M059J (cell line): ENCODE measurements at places on chromosomes 1 and 21.

GRCh38 chr1:154325583-154326545 lies 539 bp downstream of the ATP8B2 start:
- DNase-seq = peak; percentile 88

GRCh38 chr1:183094351-183094750 lies 71.1 kb downstream of the LAMC1 start:
- no peak for DNase-seq

DNA sequence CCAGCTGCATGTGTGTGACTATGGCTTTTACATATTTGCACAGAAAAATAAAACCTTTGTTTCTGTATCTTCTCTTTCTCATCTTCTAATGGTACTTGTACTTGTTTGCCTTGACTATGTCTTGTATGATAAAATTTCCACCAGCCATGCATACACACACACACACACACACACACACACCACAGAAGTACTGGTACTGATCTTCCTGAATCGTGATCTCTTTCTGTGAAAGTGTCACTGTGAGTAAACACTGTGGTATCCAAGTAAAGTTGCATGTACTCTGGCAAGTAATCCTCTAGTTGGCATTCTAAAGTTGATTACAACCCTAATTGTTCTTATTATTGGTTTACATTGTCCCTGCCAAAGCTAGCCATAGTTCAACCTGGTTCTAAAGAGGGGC lies 176.7 kb downstream of the CRB1 start:
- peak; percentile 51 for DNase-seq

DNA sequence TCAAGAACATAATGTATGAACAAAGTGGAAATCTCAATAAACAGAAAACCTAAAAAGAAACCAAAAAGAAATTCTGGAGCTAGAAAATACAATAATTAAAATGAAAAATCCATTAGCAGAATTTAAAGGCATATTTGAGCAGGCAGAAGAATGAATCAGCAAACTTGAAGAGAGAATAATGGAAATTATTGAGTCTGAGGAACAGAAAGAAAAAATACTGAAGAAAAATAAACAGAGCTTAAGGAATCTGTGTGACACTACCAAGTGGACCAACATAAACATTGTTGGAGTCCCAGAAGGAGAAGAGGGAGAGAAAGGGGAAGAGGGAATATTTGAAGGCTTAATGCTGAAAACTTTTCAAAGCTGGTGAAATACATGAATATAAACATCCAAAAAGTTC lies 54.5 kb downstream of the MAGI3 start:
- DNase-seq = no peak

GRCh38 chr1:38047603-38048141 lies 1.1 kb upstream of the POU3F1 start:
- DNase-seq = peak; percentile 17

GRCh38 chr1:203410182-203410900 lies 59.4 kb upstream of the FMOD start:
- peak; percentile 2 for DNase-seq

GRCh38 chr1:101178688-101179491 lies 57.9 kb upstream of the S1PR1 start:
- no peak for DNase-seq

- peak; percentile 67 for DNase-seq
Observed at GRCh38 chr21:46325073-46325912, 1.3 kb downstream of the PCNT start.

DNA sequence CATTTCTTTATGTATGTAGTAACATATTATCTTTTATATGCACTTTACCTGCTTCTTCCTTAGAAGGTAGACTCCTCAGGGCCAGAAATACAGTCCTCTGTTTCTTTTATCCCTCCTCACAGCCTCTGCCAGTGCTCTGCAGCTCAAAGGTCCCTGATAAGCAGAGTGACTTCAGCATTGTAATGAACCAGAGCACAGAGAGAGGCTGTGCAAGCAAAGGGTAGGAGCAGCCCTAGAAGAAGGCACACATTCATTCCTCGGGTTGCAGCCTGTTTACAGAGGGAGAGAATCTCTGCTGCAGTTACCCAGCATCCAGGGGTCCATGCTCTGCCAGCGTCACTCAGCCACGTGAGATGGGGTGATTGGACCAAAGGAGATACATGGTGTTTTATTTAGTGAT lies 101.1 kb downstream of the RHOU start:
- DNase-seq = no peak

DNA sequence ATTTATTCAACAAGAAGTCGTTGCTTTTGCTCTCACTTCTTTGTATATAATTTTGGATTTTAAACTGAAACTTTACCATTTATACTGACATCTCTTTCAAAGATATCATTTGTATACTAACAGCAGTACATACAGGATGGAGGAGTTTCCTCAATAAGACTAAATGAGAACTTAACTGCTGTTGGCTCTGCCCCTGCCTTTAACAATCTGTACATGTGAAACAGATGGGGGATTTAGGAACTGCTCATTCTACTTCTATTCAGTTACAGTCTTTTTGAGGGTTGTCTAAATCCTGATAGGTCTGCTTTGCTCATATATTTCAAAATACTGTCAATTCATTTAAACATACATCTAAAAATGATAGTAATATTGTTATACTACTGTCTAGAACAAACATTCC lies 663.2 kb downstream of the ADGRL2 start:
- no peak for DNase-seq

DNA sequence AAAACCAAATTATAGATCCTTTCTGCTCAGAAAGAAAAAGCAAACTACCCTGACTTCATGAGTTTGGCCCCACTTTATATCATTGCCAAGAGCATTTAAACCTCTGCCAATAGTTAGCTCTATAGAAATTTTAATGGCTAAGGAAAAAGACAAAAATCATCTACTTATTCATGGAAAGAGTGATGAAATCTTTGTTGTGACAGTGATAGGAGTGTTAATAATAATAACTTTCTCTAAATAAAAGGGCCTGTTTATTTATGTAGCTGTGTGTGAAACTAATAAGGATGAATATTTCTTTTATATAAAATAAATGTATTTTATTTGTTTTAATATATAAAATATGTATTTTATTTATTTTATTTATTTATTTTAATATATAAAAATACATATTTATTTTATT lies 6.4 kb downstream of the CHODL start:
- DNase-seq = no peak

DNA sequence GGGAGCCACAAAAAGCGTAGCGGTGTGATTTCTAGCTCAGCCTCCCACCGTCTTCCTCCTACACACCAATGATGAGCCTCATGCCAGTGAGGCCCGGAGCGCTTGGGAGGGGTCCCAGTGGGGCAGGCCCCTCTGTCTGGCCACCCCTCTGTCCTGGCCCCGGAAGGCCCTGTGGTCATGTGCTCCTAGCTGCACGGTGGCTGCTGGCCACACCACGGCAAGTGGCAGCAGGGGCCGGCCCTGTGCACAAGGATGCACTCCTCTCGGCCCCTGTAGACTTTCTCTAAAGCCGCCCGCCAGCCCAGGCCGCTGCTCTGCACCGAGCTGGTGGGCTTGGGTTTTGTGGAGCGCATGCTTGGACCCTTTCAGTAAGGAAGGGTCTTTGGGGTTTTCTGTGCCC lies 53.6 kb downstream of the KCNAB2 start:
- DNase-seq = no peak

- DNase-seq = no peak
Observed at GRCh38 chr1:47840393-47841190, 156.6 kb downstream of the TRABD2B start.

DNA sequence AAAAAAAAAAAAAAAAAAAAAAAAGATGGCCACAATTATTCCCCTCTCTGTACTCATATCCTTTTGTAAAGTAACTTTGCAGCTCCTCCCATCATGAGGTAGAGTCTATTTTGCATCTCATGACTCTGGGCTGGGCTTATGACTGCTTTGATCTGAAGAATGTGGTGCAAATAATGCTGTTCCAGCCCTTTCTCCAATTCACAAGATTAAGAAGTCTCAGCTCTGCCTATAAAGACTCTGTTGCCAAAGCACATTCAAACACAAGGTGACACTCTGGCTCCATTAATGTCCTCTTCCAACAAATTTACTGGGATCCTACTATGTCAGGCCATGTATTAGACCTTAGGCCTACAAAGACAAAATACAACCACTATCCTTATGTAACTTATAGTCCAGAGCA lies 64.8 kb upstream of the PTCH2 start:
- DNase-seq = peak; percentile 15

- no peak for DNase-seq
Observed at GRCh38 chr1:201499795-201500669, 6.9 kb downstream of the CSRP1 start.

DNA sequence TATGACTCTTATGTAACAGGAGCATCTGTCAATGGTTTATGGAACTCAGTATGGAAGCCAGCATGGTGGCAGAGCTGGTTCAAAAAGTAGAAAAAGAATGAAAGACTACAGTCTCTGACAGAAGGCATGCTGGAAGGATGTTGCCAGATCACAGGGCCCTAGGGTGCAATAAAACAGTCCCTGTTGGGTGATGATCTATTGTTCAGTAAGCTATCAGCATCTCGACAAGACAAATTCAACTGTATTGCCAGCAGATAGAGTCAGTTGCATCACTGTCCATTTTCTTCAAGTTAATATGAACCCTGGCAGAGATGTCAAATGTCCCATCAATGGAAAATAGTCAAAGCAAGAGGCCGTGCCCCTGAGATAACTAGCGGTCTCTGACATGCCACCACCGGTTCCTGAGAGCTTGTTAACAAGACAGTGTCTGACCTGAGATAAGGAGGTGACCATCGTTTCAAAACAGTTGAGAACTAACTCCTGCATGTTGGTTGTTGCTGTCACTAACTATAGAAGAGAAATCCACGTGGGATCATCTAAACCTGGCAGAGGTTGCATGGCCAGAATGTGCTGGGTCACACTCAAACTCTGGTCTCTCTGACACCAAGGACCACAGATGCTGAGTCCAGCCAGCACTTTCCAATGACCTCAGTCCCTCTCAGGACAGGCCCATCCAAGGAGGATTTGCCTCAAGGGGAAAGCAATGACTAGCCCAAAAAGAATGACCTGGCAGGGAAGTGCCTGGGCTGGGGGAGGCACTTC lies 125.9 kb downstream of the RIPK4 start:
- peak; percentile 98 for DNase-seq

GRCh38 chr1:66944330-66945274 lies 19.8 kb downstream of the MIER1 start:
- peak; percentile 86 for DNase-seq

GRCh38 chr1:180033390-180033789 lies 78.8 kb downstream of the CEP350 start:
- no peak for DNase-seq

DNA sequence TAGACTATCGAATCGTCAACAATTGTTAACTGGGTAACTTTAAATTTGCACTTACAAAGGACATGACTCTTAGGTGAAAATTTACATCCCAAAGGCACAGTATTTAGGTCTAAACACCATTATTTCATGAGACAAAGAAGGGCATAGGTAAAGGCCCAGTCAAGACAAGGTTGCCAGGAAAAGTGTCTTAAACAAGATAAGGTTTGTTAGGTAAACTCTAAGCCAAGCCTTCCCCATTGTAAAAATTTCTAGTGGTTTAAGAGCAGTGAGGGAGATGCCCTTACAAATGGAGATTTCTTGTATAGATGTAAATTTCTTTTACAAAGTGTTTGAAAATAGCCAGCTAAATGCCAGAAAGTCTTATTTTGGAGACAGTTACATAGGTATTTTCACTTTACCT lies 36.9 kb upstream of the FNBP1L start:
- DNase-seq = no peak

DNA sequence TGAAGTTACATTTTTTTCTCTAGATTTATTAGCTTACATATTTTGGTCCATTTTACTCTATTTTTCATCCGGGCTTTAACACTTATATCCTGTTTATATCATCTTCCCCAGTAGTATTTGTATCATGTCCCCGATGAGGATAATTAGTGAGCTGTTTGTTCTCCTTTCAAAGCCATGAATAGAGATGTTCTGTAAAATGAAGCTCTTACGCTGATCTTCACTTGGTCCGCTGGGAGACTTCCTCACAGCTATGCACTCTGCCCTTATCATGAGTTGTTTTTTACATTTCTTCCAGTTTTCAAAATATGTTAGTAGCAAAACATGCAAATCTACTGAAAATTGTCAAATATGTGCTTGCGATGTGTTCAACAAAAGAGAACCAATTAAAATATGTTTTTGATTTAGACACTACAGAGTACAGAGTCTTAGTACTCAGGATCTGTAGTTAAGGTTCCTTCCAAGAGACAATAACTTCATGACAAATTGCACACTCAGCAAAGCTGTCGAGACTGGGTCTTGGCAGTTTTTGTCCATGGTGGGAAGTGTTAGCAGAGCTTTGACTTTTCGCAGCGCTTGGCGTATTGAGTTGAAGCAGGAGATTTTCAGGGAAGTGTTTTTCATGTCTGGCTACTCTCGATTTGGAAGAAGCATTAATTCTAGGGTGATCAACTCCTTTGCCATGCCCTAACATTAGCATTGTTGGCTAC lies 292.0 kb upstream of the ADAMTS5 start:
- no peak for DNase-seq

DNA sequence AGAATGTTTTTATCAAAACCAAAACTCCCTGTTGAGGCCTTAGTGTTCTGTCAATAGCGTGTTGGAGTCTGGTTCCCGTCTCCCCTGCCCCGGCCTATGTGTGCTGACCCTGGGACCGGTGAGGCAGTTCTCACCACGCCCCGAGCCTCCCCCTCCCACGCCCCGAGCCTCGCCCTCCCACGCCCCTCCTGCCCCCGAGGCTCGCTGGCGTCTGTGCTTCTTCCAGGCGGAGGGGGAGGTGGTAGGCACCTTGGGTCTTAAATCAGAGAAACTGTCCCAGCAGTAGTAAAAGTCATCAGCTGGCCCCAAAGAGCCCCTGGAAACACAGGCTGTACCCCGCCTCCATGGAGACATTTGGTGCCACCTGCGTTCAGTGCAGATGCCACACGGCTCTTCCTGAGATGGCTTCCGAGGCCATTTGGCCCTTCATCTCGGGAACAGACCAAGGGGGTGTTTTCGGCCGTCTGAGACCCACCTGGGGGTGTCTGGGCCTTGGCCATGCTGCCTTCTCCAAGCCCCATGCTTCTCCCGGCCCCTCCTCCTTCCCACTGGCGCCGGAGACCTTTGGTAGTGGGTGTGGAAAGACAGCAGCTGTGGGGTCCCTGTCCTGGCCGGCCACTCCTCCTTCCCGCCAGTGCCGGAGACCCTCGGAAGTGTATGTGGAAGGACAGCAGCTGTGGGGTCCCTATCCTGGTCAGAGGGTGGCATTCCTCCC lies 44.7 kb downstream of the SKI start:
- no peak for DNase-seq

DNA sequence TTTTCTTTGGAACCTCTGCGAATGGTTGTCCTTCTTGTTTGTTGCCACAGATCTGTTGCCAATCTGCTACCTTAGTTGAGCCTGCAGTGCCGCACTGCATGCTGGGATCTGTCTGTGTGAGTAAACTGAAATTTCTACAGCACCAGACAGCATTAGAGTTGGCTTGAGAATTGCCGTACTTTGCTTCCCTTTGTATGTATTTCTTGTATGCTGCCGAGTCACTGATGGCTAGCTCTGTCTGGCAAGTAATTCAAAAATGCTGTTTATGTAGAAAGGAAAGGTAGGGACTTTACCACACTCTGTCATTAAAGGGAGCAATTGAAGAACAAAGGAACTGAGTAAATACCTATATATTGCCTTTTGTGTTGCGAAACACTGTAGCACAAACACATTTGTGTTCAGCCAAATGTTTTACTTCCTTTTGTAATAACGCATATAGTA lies 857.4 kb downstream of the USP25 start:
- DNase-seq = peak; percentile 61

- DNase-seq = no peak
Observed at GRCh38 chr1:179812501-179813292, 64.9 kb downstream of the TOR1AIP2 start.

GRCh38 chr1:224922404-224923164 lies 6.9 kb upstream of the DNAH14 start:
- peak; percentile 52 for DNase-seq

- peak; percentile 91 for DNase-seq
Observed at GRCh38 chr1:228043281-228043848, 36.6 kb downstream of the WNT3A start.

GRCh38 chr1:48792961-48793360 lies 16.3 kb upstream of the BEND5 start:
- DNase-seq = no peak
